NCI-H774 (cell line): ENCODE measurements at places on chromosomes 6 and 20.

GRCh38 chr6:40668203-40668602 lies 81.0 kb upstream of the LRFN2 start:
- no peak for DNase-seq

DNA sequence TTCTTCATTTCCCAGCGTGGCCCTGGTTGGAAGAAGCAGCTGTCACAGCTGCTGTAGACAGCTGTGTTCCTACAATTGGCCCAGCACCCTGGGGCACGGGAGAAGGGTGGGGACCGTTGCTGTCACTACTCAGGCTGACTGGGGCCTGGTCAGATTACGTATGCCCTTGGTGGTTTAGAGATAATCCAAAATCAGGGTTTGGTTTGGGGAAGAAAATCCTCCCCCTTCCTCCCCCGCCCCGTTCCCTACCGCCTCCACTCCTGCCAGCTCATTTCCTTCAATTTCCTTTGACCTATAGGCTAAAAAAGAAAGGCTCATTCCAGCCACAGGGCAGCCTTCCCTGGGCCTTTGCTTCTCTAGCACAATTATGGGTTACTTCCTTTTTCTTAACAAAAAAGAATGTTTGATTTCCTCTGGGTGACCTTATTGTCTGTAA lies 292.7 kb downstream of the ESR1 start:
- DNase-seq, result no peak

- DNase-seq, result no peak
Measured at GRCh38 chr6:148221196-148221979, 121.2 kb upstream of the SASH1 start.

- no peak for DNase-seq
Measured at GRCh38 chr6:141265756-141266623, 866.7 kb upstream of the GJE1 start.

DNA sequence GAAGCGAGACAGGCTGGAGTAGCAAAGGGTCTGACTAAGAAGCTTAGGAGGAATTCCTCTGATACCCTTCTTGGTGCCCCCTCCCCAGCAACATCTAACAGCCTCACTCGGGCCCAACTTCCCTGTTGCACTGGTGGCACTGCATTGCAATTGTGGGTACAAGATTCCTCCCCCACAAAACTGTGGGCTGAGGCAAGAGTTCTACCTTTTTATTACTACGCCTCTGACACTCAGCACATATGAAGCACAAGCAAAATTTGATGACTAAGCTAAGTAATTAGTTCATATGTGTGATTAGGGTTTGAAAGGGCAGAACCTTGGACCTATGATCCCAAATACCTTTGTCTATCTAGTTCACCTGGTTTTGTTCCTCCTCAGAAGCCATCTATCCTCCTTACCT lies 83.5 kb downstream of the ZHX3 start:
- DNase-seq, result no peak

DNA sequence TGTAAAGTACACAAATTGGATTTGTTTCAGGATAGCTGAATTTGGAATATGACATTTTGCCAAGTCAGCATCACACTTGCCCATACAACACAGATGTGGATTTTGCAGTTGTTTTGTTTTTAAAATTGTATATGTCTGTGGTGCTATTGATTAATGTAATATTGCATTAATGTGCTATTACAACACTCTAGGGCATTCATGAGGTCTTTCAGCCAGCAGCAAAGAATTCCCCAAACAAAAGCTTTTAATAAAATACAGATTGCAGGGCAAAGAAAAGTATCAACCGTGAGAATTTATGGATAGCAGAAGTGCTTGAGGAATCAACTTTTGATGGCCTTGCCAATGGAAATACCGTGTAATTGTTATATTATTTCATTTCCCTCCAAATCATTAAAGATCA lies 144.9 kb downstream of the AIG1 start:
- no peak for DNase-seq

DNA sequence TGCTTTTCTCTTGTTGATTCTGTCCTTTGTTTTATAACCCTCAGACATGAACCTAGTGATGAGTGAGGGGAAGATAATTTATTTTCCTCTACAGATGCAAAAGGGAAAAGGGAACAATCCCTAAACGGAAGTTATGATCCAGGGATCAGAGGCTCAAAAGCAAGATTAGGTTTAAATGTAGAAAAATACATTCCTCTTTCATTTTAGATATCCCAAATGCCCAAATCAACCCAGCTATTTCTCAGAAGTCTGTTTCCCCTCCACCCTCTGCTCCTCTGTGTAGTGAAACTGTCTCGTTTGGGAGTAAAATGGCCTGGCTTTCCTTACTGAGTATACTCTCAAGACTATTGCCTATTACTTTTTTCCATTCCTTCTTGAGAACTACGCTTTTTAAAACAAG lies 97.1 kb downstream of the PRL start:
- DNase-seq, result no peak

DNA sequence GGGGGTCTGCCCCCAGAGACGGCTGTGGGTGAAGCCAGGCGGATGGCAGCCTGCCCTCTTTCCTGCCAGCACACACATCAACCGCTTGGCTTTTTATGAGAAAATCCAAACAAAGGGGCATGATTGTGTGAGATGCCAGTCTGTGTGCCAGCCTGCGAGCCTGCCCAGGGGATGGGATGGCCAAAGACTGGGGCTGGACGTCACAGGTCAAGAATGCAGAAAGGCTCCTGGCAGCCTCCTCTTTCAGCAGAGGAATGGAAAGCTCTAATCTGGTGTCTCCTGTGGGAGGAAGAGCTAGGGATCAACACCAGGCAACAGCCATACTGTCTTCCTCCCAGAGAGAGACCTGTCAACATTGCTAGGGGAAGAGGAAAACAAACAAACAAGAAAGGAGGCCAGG lies 15.8 kb downstream of the TUBB2B start:
- no peak for DNase-seq

DNA sequence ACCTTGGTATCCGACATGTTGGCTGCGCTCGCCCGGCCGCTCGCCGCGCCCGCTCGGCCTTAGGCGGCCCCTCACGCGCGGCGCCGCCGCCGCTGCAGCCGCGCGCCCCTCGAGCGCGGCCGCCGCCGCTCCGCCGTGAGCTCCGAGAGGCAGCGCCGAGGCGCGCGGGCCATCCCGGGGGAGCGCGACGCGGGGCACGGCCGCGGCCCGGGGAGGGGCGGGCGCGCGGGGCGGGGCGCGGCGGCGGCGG lies at the start of gene KIF13A:
KIF13A (minus strand) TSS at position 189 of the 250 bp plus-strand sequence; CDS start at position 17, 172 bp downstream.
- DNase-seq, result no peak
